ENCODE measurements at places on chromosomes 7 and 10.

DNA sequence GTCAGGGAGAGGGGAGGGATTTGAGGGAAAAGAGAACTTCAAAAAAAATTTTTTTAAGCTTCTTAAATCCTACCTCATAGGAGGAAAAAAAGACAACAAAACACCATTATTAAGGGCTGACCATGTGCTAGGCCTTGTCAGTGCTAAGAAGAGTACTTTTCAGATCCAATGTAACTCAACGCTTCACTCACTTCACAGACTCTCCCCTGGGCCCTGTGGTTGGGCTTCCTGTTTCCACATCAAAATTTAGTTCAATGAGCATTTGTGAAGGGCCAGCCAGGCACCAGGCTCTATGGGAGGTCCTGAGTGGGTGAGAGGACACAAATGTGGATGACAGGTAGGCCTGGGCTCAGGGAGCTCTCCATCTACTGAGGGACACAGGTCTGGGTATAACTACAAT, 249.8 kb downstream of the PTEN start:
- DNase-seq: no peak

DNA sequence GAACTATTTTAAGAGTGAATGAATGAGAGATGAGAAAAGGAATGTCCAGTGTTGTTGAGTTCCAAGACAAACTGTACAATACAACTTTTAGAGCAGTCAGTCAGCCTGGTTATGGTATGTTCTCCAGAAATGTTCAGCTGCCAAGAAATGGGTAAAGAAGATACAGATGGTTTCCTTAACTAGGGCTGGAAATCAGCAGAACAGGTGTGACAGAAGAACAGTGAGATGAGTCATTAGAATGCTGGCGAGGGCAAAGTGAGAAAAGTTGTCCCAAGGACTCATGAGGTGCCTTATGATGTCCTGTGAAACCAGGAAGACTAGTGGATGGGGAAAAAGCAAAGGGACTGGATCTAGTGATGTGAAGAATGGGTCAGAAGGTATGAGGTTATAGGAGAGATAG, 20.8 kb upstream of the SEPTIN7 start:
- DNase-seq: no peak

DNA sequence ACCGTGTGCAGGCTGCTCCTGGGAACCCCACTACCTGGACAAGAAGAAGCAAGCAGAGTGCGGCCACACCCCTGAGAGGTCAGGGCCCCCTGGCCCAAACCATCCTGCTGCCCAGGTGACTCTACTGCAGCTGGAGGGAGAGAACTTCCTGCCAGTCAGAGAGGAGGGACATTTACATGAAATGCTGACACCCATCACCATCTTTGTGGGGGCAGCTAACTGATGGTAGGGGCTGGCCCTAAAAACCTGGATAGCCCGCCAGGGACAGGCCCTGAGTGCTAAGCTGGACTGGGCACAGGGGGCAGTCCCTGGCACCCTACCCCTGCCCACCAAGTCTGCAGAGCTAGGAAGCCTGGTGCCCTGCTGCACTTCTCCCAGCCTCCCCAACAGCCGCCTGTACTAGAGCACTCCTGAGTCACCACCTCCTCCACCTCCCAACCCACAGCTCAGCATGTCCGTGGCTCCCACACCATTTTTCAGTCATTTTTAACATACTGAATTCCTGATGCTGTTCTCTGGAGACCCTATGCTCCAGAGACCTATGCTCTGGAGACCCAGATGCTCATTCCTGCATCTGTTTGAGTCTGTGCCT, 27.5 kb downstream of the DPCD start:
- DNase-seq: no peak

DNA sequence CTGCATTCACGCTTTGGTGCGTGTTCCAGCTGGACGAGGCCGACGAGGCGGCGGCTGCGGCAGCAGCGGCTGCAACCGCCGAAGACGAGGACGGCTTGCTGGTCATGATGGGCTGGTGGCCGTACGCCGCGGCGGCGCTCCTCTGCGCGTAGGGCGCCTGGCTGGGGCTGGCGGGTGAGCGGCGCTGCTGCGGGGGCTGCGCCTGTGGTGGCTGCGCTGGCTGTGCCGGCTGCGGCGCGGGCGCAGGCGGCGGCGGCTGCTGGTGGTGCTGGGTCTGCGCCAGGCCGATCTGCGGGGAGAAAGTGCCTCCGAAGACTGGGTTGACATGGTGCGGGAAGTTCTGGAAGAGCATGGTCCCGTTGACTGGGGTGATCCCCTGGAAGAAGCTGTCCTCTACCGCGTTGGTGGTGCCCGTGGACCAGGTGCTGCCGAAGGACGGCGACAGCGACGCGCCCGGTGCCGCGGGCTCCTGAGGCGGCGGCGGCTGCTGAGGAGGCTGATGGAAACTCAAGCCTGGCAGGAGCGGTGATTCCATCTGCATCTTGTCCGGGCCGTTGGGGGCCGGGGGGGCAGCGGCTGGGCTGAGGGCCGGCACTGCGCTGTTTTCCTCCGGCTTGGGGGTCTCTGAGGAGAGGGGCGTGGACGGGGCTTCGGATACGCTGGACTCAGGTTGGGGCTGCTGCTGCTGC, 51.1 kb downstream of the CPEB3 start:
- peak; percentile 39 for DNase-seq

DNA sequence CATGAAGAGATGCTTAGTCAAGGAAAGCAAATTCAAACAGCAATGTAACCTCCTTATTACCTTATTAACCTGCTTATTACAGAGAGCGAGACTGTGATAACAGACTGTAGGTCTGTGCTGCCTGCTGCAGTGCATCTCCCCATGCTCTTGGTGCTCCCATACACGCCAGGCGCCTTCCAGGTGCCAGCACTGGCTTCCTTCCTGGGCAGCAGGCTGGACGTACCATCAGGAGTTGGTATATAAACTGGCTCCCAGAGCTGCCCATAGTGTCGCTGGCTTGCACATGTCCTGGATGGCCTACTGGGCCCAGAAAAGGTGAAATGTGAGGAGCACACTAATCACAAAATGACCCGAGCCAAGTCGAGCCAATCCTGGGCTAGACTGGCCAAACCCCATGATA, 13.5 kb downstream of the ATP6V0E2 start:
- DNase-seq: no peak

DNA sequence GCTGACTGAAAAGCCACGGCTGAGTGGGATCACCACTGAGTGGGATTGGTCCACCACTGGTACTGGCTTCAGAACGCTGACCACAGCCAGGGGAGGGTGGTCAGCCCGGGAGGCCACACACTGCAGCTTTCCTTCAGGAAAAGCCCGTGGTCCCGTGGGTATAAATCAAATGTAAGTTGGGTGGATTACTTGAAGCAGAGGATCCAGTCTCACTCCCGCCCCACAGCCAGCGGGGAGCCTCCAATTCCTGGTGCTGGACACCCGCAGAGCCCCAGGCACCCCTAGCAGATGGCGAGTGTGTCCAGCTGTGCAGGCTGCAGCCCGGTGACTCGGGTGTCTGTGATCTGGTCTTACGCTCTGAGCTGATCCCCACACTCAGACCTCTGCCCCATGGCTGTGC, 231.1 kb upstream of the ZNF32 start:
- no peak for DNase-seq

DNA sequence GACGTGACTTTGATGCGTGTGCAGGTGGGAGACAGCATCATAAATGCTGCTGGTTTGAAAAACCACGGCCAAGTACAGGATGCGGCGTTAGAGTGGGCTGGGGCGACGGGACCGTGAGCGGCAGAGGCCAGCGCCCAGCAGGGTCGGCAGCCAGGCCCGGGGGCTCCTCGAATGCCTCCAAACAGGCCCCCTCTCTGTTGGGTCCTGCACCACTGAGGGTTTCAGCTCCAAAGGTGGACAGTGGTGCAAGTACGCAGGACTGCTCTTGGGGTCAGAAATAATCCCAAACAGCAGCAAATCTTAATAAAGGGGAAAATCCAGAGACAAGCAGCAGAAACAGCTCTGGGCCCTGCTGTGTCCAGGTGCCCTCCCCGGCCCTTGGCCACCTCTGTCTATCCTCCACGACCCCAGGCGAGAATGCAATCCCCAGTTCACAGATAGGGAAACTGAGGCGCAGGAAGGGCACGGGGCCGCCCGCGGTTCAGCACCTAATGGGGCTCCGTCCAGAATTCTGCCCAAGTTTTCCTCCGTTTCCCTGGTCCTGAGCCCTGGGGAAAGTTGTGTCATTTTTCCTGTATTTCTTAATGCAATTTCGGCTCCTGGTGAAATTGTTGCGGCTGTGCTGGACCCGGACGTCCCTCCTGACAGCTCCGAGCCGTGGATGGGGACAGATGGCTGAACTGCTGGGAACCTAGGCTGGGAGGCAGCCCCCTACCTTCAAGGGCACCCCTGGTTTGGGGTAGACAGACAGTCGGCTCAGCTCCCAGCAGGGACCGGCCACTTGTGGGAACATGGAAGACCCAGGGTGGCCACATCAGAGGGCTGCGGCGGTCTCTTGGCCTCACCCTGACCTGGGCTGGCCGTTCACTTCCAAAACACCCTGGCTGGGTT, 97.4 kb downstream of the FOXL3 start:
- no peak for DNase-seq

DNA sequence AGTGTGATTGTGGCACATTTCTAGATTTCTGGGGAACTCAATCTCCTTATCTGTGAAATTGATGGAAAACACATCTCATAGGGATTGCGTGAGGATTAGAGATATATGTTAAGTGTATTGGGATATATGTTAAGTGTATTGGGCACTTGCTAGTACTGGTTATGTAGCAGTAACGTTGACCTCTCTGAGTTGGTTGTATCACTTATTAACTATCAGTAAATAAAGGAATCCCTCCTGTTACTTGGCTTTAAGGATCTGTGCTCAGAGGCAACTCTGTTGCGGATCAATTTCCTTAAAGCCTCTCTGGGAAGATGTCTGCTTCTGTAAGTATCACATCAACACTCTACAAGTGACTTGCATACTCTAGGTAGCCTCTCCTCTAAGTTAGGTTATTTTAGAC, 25.2 kb downstream of the GNAI1 start:
- no peak for DNase-seq

- DNase-seq: no peak
Measured at GRCh38 chr10:94363251-94363565, 469 bp upstream of the NOC3L start.

- no peak for DNase-seq
Measured at GRCh38 chr10:33746836-33747268, 412.4 kb upstream of the NRP1 start.

GRCh38 chr7:27032839-27033238, 63.0 kb downstream of the HOXA1 start:
- no peak for DNase-seq

GRCh38 chr7:116738378-116738777, 66.4 kb downstream of the MET start:
- DNase-seq: no peak

- no peak for DNase-seq
Measured at GRCh38 chr10:110865809-110866482, 5.8 kb upstream of the PDCD4 start.

DNA sequence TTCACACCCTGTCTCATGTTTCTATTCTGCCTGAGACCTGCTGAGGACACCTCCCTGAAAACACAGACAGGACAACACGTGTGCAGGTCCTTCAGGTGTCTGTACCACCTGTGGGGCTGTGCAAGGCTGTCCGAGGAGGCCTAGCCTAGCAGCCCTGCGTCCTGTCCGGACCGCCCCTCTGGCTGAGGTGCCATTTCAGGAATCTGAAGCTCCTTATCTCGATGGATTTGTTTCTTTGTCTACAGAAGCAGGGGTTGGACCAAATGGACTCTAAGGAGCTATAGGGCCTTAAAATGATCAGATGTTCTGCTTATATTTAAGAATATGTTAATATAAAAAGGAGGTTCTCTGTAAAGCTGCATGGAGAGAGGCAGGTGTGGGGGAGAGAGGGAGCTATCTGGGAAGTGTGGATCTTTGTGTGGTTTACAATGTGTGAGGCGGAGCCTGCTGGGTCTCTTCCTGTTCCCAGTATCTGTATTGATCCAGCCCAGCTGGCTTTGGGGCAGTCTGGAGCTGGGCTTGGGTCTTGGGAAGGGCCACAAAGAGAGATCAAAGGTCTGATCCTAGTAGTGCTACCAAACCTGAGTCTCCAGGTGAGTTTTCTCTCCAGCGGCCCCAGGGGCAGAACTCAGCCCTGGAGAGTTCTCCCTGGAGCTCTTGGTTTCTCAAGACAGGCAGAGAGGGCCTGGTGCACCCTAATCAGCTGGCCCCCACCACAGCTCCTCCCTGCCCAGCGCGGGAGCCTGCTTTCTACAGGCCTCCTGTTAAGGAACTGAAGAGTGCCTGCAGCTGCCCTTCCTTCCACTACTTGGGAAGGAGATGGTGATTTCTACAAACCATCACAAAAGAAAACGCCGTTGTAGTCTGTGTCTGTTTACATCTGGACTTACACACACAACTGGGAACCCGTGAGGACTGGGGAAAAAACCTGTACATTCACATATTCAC, 3.4 kb upstream of the MNX1 start:
- DNase-seq: peak; percentile 34

- DNase-seq: no peak
Measured at GRCh38 chr10:94049911-94050310, 56.2 kb downstream of the PLCE1 start.

DNA sequence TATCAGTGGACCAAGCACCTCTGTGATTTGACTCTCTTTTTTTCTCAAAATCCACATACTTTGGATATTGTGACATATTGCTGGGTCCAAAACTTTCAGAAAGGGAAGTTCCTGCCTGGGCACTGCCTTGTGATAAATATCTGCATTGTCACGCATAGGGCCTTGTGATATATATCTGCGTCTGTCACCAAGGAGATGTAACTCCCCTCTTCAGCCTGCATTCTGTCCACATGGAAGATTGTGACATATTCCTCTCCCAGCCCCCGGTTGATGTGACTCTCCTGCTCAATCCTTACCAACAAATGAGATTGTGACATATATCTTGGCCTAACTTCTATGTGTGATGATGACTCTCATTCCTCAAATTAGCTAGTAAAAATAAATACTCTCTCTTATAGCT, 25.4 kb upstream of the ZNF107 start:
- DNase-seq: no peak

GRCh38 chr7:25478925-25479324, 250.6 kb upstream of the NPVF start:
- peak; percentile 1 for DNase-seq

- DNase-seq: no peak
Measured at GRCh38 chr7:13067036-13067435, 379.6 kb downstream of the ARL4A start.

GRCh38 chr10:127776816-127777215, 39.8 kb downstream of the FOXI2 start:
- no peak for DNase-seq

- DNase-seq: no peak
Measured at GRCh38 chr10:109902992-109903947, 20.0 kb downstream of the XPNPEP1 start.

GRCh38 chr10:88127766-88128165, 264.3 kb downstream of the PTEN start:
- no peak for DNase-seq

DNA sequence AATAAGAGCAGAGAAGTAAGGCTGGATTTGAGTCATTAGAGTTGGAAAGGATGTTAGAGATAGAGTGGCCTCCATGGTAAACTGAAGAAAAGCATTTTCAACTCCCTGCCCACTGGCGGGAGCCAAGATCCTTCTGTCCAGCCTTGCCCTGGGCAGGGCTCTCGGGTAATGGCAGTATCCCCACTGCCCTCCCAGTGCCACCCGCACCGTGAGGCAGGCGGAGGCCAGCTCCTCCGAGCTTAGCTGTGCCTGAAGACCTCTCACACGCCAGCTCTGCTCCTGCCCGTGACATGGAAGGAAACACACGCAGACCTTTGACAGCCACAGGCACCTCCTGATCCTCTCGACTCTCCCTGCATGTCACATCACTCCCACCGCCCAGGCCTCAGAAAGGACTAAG, 22.3 kb downstream of the BCCIP start:
- DNase-seq: no peak
